Occipital lobe (tissue), 3 donors: ENCODE measurements at places on chromosomes 16 and 17. TPM values are rescaled to one million over a fixed set of nuclear protein-coding genes. Genes with fewer than 3 reads are reported as not detected.

The TPPP3 gene
- total RNA-seq, result 2.3 TPM

The P3H4 gene
- 10.3 TPM for total RNA-seq

The CX3CL1 gene
- 2.5 TPM for total RNA-seq

The SGCA gene
- not detected for total RNA-seq

The KRT24 gene
- not detected for total RNA-seq

The ASGR2 gene
- total RNA-seq, result not detected

The METRN gene
- total RNA-seq, result 16.7 TPM

The NPIPA2 gene
- total RNA-seq, result not detected

The GFAP gene
- total RNA-seq, result 708 TPM

The HSPB9 gene
- not detected for total RNA-seq

The CTF1 gene
- not detected for total RNA-seq

The SRCIN1 gene
- total RNA-seq, result 24.5 TPM

DNA sequence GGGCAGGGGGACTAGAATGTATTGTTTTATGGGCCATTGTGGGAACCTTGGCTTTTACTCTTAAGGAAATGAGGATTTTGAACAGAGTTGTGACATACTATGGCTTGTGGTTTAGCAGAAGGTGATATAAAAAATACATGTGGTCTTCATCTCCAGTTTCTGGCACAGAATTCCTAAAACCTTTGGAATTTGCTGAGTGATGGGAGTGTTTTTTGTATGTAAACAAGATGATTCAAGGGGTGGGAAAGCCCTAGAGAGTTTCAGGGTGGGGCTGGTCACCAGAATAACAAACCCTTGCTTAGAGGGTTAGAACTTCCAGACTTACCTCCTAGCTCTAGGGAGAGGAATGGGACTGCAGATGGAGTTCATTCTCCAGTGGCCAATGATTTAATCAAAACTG lies 316.1 kb downstream of the PHKB start:
- no peak for DNase-seq

GRCh38 chr16:67000384-67001351 lies 12.3 kb downstream of the CES4A start:
- DNase-seq, result peak; percentile 61

DNA sequence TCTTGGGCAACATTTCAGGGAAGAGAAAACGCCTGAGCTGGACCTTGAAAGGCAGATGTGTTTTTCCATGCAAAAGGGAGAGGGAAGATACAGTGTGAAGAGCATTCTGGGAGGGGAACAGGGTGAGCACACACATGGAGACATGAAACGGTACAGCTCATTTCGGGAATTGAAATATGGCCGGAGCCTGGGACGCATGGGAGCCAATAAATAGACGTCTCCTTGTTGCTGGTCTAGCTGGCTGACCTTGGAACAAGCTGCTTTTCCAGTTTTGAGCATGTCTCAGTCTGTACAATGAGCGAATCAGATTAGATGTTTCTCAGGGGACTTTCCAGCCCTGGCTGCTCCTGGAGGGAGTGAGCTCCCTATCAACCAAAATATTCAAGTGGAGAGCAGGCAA lies 63.6 kb downstream of the ASIC2 start:
- DNase-seq, result no peak

GRCh38 chr17:11356371-11356770 lies 115.4 kb downstream of the SHISA6 start:
- DNase-seq, result no peak

GRCh38 chr17:16932611-16933010 lies 39.3 kb downstream of the TNFRSF13B start:
- no peak for DNase-seq

DNA sequence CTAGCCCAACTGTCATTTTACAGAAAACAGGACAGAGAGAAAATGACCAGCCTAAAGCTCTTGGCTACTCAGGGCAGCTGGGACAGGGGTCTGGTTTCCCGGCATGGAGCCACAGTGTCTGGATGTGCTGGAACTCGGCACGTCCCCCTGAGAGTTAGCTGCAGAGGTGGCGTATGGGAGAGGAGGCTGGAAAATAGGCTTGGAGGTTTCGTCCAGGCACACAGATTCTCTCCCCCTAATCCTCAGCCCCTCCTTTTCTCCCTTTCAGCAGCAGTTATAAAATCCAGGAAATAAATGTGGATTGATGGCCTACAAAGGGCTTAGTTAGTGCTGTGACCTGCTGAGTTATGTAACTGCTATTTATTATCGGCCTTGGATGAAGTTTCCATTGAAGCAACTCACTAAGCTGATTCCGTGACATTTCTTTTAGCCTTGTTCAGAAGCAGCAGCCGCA lies 89.5 kb upstream of the TOB1 start:
- DNase-seq, result no peak

GRCh38 chr17:7240375-7240774 lies 1.1 kb upstream of the PHF23 start:
- no peak for DNase-seq

- no peak for DNase-seq
Observed at GRCh38 chr17:75535119-75535537, 9.6 kb downstream of the LLGL2 start.

- DNase-seq, result no peak
Observed at GRCh38 chr17:45950888-45951287, 48.2 kb upstream of the STH start.

- DNase-seq, result peak; percentile 10
Observed at GRCh38 chr16:84228256-84228838, 11.5 kb downstream of the KCNG4 start.

GRCh38 chr16:11459722-11460121 lies 114.5 kb downstream of the RMI2 start:
- DNase-seq, result no peak

DNA sequence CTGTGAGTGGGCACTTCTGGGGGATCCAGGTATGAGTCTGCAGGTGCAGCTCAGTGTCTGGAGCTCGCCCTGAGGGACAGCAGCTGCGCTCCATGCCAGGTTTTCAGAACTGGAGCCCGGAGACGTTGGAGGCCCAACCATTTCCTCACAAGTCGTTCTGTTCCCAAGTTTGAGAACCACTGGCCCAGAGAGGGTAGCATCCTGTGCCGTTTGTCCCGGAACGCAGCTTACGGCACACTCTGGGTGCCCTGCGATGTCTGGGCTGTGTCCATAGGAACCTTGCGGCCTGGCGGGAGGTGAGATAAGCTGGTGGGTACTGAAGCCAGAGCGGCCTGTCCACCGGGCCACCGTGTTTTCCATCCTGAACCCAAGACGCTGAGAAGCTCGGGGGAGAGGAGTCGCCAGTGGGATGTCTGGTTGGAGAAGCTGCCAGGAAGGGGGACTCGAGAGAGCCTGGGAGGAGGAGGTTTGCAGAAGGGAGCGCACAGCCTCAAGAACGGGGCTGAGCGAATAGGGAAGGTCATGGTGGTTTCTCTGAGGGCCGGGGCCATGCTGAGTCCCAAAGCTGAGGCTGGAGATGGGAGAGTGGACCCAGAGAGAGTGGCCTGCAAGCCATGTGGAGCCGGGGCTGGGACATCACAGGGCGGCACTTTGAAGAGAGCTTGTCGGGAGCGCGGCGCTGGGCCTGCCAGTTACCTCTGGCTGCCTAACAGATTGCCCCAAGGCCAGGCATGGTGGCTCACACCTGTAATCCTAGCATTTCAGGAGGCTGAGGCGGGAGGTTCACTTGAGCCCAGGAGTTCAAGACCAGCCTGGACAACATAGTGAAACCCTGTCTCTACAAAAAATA lies 211.0 kb upstream of the GSE1 start:
- no peak for DNase-seq

DNA sequence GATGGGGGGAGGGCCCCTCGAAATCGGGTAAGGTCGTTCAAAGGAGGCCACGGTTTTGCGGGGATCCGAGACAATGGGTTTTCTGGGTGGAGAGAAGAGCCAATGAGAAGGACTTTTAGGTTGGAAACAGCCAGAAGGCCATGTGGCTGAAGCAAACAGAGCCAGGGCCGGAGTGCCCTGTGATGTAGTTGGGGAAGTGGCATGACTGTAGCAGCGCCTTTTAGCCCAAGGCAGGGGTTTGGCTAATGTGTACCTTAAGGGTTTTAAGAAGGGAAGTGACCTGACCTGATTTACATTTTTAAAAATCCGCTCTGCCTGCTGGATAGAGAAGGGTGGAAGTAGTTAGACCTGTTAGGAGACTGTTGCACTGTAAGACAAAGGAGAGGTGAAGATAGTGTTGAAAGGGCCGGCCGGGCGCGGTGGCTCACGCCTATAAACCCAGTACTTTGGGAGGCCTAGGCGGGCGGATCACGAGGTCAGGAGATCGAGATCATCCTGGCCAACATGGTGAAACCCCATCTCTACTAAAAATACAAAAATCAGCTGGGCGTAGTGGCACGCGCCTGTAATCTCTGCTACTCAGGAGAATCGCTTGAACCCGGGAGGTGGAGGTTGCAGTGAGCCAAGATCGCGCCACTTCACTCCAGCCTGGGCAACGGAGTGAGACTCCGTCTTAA lies 1.0 kb downstream of the LYRM1 start:
- peak; percentile 18 for DNase-seq

GRCh38 chr16:50945171-50945570 lies 203.3 kb downstream of the CYLD start:
- DNase-seq, result no peak

DNA sequence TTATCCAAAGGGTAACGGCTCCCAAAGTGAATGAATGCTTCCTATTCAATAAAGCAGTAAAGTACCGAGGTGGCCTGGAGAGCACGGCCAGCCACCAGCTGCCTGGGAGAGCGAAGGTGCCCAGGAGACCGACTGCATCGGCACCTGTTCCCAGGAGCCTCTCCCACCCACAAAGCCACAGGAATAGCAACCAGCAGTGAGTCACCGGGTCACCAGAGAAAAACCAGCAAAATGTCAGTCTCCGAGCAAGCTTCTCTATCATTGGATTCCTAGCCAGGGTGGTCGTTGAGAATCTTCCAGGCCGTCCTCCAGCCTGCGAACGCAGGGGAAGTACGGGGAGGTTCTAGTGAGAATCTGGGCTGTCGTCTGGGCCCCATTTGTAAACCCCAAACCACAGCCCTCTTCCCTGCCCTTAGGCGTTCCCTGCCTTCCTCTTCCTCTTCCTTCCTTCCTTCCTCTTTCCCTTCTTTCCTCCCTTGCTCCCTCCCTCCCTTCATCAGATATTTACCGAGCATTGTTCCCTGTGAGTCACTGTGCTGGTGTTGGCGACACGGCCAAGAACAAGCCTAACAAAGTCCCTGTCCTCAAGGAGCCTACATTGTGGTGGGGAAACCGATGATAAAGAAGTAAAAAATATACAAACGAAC lies 114.6 kb downstream of the SLC39A11 start:
- DNase-seq, result no peak

DNA sequence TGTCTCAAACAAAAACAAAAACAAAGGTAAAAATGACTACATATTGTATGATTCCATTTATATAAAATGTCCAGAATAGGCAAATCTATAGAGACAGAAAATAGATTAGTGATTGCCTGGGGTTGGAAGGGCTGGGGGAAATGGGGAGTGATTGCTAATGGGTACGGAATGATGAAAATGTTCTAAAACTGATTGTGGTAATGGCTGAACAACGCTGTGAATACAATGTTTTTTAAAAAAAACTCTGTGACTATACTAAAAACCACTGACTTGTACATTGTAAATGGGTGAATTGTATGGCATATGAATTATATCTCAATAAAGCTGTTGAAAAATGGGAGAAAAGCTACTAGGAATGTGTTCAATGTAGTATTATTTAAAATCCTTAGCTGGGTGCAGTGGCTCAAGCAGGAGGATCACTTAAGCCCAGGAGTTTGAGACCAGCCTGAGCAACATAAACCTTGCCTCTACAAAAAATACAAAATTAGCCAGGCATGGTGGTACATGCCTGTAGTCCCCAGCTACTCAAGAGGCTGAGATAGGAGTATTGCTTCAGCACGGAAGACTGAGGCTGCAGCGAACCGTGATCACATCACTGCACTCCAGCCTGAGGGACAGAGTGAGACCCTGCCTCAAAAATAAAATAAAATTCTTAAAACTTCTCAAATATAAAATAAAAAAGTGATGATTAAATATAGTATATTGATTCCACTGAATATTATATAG lies 47.9 kb downstream of the TOM1L2 start:
- DNase-seq, result no peak

DNA sequence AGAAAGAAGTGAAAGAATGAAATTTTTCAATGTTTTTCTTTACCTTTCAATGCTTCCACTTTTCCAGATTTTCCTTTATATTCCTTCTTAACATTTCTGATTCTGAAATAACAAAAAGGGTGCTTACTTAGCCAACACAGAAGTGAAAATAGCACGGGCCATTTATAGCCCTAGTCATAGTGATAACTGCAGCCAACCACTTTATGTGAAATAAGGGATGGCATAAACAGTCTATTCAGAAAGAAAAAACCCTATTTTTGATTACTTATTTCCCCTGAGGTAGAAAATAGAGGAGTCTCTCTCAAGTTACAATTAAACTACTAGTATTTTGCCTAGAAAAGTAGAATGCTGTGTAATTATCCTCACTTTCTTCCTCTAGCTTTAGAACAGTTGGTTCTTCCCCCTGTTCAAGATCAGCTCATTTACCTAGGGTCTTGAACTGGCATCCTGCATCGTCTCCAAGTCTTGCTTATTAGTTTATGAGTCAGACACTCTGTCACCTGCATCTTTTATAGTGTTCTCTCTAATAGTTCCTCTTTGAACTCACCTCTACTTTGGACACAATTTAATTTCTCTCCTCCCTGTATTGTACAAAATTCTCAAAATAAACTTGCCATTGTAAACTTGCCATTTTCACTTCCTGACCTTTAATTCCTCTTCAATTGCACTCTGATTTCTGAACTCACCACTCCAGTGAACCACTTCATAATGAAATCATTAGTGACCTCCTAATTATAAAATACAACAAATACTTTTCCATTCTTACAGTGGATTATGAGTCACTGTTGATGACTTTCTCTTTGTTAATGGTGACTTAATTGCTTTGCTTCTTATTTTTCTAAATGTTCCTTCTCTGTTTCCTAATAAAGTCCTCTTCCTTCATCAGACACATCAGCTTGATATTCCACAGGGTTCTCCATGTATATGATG lies 23.6 kb downstream of the ABCA6 start:
- DNase-seq, result no peak

DNA sequence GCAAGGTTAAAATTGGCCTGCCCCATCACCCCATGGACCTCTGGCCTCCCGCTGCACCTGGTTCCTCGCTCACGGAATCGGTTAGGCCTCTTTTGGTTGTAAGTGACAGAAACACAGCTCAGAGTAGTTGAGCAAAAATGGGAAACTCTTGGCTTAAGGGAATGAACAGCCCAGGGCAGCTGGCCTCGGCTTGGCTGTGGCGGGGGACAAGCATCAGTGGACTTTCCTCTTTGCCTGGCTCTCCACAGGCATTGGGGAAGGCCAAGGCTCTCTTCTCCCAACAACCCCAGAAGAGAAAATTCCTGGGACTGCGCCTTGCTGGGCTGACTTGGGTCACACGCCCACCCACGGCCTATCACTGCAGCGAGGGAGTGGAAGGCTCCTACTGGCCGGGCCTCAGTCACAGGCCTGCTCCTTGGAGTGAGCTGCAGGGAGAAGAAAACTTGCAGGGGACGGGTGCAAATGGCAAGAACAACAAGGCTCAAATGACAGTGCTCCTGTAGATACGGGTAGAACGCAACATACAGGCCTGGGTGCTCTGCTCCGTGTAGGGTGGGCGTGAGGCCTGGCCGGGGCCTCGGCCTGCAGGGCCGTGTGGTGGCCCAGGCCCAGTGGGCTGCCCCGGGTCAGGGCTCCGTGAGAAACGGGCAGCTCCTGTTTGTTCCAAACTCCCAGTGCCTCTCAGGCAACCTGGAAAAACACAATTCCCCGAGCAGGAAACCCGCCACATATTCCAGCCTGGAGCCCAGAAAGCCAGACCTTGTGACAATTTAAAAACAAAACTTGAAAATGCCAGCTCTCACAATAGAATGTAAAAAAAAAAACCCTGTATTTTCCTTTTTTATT lies 25.0 kb upstream of the ATP2A3 start:
- DNase-seq, result no peak
